Spleen (tissue), 13 donors: ENCODE measurements at places on chromosomes 16 and 17.

DNA sequence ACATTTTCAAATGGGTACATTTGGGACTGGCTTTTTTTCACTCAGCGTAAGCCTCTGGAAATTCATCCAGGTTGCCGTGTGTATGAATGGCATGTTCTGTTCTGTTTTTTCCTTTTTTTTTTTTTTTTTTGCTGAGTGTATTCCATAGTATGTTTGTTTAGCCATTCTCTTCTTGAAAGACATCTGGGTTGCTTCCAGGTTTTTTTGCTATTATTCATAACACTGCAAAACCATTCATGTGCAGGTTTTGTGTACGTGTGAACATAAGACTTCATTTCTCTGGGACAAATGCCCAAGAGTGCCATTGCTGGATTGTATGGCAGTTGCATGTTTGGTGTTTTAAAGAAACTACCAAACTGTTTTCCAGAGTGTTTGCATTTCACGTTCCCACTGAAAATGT lies 335.9 kb upstream of the TNRC6C start:
- DNase-seq = no peak

DNA sequence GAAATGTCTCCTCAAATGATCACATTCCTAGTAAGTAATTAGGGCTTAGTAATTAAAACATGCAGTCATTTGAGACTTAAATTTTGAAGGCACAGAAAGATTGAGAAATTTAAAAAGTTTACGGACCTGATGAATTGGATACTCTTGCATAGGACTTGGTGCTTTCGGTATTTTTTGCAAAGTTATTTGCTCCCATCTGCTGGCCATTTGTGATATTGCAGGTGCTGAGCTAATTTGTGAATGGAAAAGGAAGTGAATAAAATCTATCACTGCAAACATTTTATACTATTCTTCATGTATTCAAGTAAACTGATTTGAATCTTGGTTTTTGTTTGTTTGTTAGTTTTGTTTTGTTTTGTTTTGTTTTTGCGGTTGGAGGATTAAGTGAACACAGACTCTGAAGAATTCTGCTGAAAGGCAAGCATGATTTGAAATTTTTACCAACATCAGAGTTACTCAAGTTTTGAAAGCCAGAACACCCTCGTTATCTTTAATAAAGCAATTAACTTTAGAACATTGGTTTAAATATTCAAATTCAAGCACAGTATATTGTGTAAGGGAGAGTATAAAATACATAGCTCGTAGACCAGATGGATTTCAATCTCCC lies 689.5 kb upstream of the RBFOX1 start:
- no peak for DNase-seq

DNA sequence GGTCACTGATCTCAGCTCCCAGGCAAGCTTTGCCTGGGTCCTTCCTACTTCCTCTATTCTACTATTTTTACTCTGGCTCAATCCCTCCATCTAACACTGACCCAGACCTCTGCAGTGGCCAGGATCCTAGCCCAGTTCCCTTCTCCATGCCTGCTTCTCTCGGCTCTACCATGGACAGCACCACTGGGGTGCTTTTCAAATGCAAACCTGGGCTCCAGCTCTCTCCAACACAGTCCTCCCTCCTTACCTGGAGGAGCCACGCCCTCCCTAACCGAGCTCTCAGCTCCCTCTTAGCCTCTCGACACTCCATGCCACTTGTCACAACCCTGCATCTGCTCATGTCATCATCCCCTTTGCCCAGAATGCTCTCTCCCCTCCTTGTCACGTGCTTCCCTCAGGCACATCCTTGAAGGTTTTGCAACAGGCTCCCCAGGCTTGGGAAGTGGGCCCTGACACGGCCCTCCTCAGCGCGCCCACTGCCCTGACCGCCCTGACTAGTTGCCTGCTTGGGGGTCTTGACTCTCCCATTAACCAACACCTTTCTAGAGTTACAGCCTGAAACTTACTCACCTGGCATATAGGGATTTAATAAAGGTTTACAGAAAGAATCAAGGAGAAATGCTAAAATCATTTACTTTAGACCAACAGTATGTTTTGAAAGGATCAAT lies 41.6 kb downstream of the MARF1 start:
- DNase-seq = no peak

- no peak for DNase-seq
These were observed 22.1 kb downstream of the VAC14 start for GRCh38 chr16:70778901-70779309.
